ENCODE measurements at places on chromosomes 2 and 18.

DNA sequence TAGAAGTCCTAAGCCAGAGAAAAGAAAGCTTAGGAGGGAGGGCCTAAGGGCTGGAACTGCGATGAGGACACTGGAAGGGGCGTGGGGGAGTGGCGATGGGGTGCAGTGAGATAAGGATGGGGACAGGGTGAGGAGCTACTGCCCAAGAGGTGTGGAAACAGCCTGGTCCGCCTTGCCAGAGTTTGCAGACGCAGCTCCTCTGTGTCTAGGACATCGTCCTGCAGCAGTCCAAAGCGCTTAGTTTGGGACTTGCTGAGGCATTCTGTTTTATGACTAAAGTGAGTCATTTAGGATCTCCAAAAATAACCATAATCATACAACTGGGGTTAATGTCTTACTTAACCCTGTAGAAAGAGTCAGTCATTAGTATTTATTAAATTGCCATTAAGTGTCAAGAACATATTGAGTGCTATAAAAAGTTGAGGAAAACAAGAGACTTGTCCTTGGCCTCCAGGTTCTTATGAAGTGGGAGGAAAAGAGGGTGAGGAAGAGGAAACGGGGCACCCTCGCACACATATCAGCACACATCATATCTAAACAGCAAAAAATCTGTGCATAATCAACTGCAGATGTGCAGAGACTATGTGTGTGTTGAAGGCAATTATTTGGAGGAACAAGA lies 74.8 kb downstream of the CDK15 start:
- no peak for DNase-seq

- DNase-seq: no peak
Observed at GRCh38 chr2:196309691-196310090, 138.3 kb upstream of the STK17B start.

GRCh38 chr2:238938401-238939055 lies 90.6 kb downstream of the TWIST2 start:
- no peak for DNase-seq

DNA sequence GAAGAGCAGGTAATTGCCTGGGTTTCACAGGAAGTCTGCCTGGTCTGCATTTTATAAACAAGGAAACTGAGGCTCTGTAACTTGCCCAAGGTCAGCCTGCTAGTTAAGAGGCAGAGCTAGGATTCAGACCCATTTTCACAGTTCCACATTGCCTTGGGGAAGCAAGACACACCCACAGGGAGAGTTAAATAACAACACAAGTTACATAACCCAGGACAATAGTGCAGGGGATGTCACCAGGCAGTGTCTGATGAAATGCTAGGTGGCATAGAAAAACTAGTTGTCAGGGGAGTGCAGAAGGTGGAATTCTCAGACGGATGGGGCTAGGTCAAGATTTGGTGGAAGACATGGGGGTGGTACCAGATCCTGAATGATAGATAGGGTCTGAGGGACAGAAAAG lies 69.7 kb downstream of the PRKCE start:
- DNase-seq: no peak

DNA sequence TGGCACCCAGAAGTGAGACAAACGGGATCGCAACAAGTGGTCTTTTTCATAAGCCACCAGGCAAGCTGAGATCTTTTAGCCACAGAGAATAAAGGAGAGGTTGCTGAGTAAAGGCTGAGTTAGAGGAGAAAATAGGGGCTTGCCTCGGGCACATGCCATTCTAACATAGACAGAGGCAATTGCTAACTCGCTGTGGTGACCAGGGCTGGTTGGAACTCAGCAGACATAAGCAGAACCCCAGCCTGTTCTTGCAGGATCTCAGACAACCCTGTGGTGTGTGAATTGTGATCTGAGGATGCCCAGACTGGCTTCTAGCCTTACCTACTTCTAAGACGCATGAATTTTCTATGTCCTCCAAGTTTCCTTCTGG lies 300.2 kb downstream of the CDCA7 start:
- no peak for DNase-seq

- no peak for DNase-seq
Observed at GRCh38 chr2:157032017-157032416, 225.5 kb upstream of the GALNT5 start.
